ENCODE measurements at places on chromosomes 16 and 17. TPM values are rescaled to one million over a fixed set of nuclear protein-coding genes. Genes with fewer than 3 reads are reported as not detected.

The DNAJC7 gene
- 32.4 TPM for total RNA-seq

- no peaks in the 10 kb centered on the region for H3K27me3 ChIP-seq
- no peak for DNase-seq
- H3K4me1 ChIP-seq: no peaks in the 10 kb centered on the region
- H3K36me3 ChIP-seq: no peaks in the 10 kb centered on the region
These were observed 47.0 kb downstream of the BCAS3 start for GRCh38 chr17:60724647-60725046.

The USP6 gene
- not detected for total RNA-seq

DNA sequence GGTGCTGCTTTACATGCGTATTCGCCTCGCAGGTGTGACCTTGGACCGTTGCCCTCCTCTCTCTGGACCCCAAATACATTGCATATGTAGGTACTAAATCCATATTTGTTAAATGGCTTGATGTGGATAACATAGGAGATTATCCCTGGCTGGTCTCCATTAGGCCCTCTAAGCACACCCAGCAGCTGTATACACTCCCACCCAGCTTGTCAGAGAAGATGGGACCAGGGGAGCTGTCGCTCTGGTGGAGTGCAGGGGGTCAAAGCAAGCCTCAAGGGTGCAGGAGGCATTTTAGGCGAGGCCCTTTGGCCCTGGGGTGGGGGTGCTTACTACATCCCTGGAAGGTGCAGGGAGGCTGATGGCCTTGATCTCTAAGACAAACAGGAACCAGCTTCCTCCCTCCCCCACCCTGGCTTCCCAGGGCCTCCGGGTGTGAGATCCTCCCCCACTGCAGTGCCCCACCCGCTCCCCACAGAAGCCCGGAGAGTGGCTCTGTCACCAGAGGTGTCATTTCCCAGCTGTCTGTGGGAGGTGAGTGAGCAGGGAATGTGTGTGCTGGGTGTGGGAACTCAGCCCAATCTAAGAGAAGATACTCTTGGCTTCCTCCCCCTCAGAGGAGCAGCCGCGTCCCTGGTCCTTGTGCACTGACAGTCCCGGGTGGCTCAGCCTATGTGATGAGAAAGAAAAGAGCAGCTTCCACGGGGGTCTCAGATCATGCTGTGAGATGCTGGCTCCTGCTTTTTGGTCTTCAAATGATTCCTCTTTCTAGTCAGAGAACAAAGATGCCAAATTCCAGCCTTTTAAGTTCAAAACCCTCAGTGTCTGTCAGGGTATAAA is 1.4 kb upstream of the VAMP2 start:
- DNase-seq: no peak
- H3K27ac ChIP-seq: peak overlapping the region; percentile 99
- H3K4me1 ChIP-seq: peaks cover 38% of the 10 kb centered on the region

DNA sequence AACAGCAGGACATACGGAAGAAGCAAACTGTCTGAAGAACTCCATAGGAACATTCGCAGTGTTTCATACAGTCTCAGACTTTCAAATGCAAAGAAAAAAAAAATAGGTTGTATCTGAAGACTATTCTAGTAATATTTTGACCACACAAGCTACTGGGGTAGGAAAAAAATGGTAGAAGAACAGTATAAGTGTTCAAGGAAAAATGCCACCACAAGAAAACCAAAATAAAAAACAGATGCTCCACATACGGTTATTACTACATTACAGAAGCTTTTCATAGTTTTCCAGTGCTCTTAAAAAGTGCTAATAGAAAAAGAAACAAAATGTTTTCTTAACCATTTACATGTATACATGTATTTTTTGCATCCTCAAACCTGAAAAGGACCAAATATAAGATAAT is 3.7 kb downstream of the NCOR1 start:
- H3K36me3 ChIP-seq: no peaks in the 10 kb centered on the region
- no peak overlapping the region for H3K4me3 ChIP-seq
- DNase-seq: no peak

GRCh38 chr16:1981398-1981836 is at the start of gene NOXO1:
TSS of gene NOXO1 (minus strand) at chr16:1981469. CDS start at chr16:1981179, 290 bp downstream.
- no peak for DNase-seq
- no peak within 1 kb of the TSS for H3K4me3 ChIP-seq
- peak within 1 kb of the TSS; percentile 59 for H3K27ac ChIP-seq

- DNase-seq: peak; percentile 87
- H3K4me3 ChIP-seq: peak overlapping the region; percentile 45
- H3K4me1 ChIP-seq: peaks cover 39% of the 10 kb centered on the region
- peak overlapping the region; percentile 90 for H3K27ac ChIP-seq
These were observed 58.2 kb downstream of the RAP1GAP2 start for GRCh38 chr17:2854143-2855055.

- no peak for DNase-seq
- H3K27me3 ChIP-seq: no peaks in the 10 kb centered on the region
- H3K4me3 ChIP-seq: no peak overlapping the region
- no peak overlapping the region for H3K27ac ChIP-seq
These were observed 18.5 kb upstream of the N4BP1 start for GRCh38 chr16:48628359-48628985.

The TRPV2 gene
- 30.7 TPM for total RNA-seq

DNA sequence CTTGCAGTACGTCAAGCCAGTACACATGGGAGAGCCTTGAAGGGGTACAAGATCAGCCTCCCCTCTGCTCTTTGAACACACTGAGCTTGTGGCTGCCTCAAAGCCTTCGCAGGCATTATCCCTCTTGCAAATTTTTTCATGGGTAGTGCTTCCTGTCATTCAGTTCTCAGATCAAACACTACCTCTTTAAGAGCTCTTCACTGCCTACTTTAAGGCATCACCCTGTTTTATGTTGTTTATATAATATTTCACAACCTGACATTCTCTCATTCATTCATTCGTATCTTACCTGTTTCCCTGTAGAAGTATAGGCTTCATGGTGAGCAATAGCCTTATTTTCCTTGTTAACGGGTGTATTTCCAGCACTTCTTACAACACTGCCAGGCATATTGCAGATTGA is 269.1 kb downstream of the CDH13 start:
- no peaks in the 10 kb centered on the region for H3K27me3 ChIP-seq
- DNase-seq: no peak
- H3K27ac ChIP-seq: no peak overlapping the region
- H3K36me3 ChIP-seq: no peaks in the 10 kb centered on the region
- peaks cover 8% of the 10 kb centered on the region for H3K4me1 ChIP-seq

DNA sequence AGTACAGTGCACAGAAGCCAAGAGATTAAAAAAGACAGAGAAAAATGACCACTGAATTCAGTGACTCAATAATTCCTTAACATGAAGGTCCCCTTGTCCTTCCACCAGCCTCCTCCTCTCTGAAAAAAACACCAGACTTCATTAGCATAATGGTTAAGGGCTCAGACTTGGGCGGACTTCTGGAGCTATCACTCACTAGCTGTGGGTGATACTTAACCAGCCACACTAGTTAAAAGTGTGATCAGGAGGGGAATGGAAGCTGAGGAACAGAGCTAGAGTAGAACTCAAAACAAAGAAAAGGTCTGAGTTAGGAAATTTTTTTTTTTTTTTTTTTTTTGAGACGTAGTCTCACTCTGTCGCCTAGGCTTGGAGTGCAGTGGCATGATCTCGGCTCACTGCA is 23.2 kb downstream of the ZNF652 start:
- no peak for DNase-seq
- peaks cover 27% of the 10 kb centered on the region for H3K4me1 ChIP-seq
- H3K27ac ChIP-seq: no peak overlapping the region
- no peaks in the 10 kb centered on the region for H3K27me3 ChIP-seq
- H3K36me3 ChIP-seq: no peaks in the 10 kb centered on the region
- H3K4me3 ChIP-seq: no peak overlapping the region

- peaks cover 27% of the 10 kb centered on the region for H3K4me1 ChIP-seq
- no peaks in the 10 kb centered on the region for H3K36me3 ChIP-seq
These were observed 46.3 kb downstream of the VMP1 start for GRCh38 chr17:59753522-59754467.

DNA sequence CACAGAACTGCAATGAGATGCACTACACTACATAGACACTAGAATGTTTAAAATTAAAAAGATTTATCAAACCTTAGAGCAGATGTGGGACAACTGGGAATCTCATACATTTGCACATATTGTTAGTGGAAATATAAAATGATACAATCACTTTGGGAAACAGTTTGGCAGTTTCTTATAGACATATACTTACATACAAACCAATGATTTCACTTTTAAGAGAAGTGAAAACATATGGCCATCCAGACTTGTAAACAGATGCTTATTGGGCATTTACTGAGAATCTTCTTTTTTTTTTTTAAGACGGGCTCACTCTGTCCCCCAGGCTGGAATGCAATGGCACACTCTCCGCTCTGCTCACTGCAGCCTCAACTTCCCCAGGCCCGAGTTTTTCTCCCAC is 50.1 kb downstream of the AXIN2 start:
- DNase-seq: no peak
- no peak overlapping the region for H3K4me3 ChIP-seq
- H3K27me3 ChIP-seq: no peaks in the 10 kb centered on the region
- H3K4me1 ChIP-seq: peaks cover 2% of the 10 kb centered on the region
- H3K36me3 ChIP-seq: no peaks in the 10 kb centered on the region

DNA sequence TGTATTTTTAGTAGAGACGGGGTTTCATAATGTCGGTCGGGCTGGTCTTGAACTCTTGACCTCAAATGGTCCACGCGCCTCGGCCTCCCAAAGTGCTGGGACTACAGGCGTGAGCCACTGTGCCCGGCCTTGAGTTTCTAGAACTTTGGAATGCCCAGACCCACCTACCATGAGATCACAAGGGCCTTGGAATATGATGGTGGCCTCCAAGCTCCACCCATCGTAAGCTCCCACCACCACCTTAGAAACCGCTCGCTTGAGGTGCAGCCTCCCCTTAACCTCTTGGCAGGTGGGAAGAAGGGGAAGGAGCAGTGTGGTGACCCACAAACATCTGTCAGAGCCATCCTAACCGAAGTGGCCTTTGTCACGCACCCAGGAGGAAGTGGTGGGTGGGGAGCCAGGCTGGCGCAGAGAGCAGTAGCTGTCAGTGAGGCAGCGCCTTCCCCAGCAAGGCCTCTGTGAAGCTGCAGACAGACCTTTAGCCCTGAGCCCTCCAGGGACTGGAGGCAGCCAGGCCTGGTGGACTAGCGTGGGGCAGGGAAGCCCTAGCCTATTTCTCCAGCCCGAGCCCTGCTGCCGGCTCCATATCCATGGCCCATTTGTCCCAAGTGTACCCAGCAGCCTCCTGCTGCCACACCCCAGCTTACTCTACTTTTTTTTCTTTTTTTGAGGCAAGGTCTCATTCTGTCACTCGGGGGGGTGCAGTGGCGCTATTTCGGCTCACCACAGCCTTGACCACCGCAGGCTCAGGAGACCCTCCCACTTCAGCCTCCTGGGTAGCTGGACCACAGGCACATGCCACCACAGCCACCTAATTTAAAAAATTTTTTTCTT is 13.1 kb upstream of the SEPHS2 start:
- H3K27me3 ChIP-seq: no peaks in the 10 kb centered on the region
- no peaks in the 10 kb centered on the region for H3K36me3 ChIP-seq
- no peak overlapping the region for H3K27ac ChIP-seq
- DNase-seq: no peak

- H3K4me3 ChIP-seq: no peak overlapping the region
- H3K27me3 ChIP-seq: no peaks in the 10 kb centered on the region
- no peaks in the 10 kb centered on the region for H3K4me1 ChIP-seq
- no peak overlapping the region for H3K27ac ChIP-seq
These were observed 129.6 kb upstream of the TNRC6C start for GRCh38 chr17:77828749-77829539.

GRCh38 chr17:82807101-82807500 is 32.7 kb downstream of the ZNF750 start:
- H3K36me3 ChIP-seq: no peaks in the 10 kb centered on the region
- H3K4me3 ChIP-seq: no peak overlapping the region
- H3K27me3 ChIP-seq: no peaks in the 10 kb centered on the region
- no peak for DNase-seq
- no peak overlapping the region for H3K27ac ChIP-seq
- H3K4me1 ChIP-seq: no peaks in the 10 kb centered on the region

DNA sequence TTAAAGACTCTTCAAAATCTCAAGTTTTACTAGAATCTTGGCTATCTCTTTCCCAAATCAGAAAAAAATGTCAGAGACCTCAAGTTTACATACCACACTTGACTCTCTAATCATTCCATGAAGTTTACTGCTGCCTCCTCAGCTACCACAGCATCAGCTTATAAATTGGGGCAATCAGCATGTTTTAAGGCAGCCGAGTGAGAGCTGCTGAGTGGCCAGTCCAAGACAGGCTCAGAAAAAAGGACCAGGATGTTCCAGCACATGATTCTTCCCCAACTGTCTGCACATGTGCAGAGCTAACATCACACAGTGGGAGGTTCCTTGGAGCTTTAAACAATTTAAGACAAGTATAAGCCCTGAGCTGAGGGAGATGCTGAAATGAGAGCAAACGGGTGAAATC is 140.6 kb upstream of the NUDT7 start:
- no peak overlapping the region for H3K27ac ChIP-seq
- H3K4me1 ChIP-seq: no peaks in the 10 kb centered on the region
- H3K36me3 ChIP-seq: no peaks in the 10 kb centered on the region
- H3K27me3 ChIP-seq: no peaks in the 10 kb centered on the region

The CFAP97D1 gene
- total RNA-seq: not detected

DNA sequence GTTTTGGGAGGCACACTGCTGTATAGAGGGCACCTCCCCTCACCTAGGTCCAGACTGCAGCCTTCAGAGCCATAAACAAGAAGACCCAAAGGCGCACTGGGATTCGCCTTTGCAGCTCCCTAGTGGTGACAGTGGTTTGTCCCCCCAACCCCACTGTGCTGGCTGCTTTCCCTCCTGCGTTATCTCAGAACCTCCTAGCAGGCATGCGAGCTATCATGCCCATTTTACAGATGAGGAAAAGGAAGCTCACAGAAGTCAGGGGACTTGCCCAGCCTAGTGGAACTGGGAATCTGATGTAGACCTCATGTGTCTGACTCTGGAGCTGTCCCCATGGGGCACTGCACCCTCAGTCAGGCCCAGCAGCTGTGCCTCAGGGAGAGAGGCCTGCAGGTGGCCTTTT is 115.2 kb downstream of the CLEC16A start:
- no peaks in the 10 kb centered on the region for H3K36me3 ChIP-seq
- H3K27ac ChIP-seq: no peak overlapping the region
- H3K4me3 ChIP-seq: no peak overlapping the region
- H3K4me1 ChIP-seq: no peaks in the 10 kb centered on the region
- no peak for DNase-seq
- H3K27me3 ChIP-seq: no peaks in the 10 kb centered on the region

The ZMYND15 gene
- total RNA-seq: 0.52 TPM

GRCh38 chr16:276426-277077 is 808 bp upstream of the RGS11 start:
- H3K27ac ChIP-seq: no peak overlapping the region
- H3K27me3 ChIP-seq: no peaks in the 10 kb centered on the region
- H3K36me3 ChIP-seq: no peaks in the 10 kb centered on the region
- H3K4me1 ChIP-seq: peaks cover 48% of the 10 kb centered on the region

The HEATR9 gene
- total RNA-seq: not detected

DNA sequence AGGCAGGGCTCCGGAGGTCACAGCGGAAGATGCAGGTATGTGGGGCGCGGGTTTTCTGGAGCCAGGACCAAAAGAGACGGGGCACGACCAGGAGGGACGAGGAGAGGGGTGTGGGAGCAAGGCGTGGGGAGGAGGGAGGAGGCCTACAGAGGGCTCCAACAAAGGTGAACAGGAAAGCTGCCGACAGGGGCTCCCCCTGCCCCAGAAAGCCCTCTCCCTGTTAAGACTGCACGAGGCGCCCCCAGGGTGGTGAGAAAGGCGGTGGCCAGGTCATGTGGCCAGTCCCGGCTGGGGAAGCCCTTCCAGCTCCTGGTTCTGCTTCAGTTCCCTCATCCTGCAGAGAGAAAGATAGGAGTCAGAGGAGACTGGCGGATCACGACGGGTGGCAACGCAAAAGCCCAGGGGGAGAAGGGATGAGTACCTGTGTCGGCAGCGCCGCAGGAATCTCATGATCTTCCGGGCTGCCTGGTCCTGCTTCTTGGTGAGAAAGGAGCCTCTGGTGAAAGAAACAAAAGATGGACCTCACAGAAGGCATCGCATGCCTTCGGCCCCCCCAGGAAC is 949 bp upstream of the SPAG7 start:
- H3K4me1 ChIP-seq: peaks cover 23% of the 10 kb centered on the region
- H3K36me3 ChIP-seq: peaks cover 4% of the 10 kb centered on the region
- no peaks in the 10 kb centered on the region for H3K27me3 ChIP-seq
- peak overlapping the region; percentile 98 for H3K27ac ChIP-seq
- H3K4me3 ChIP-seq: no peak overlapping the region
- no peak for DNase-seq

Measured in body of pancreas (tissue), 4 donors.